ENCODE measurements at places on chromosomes 1 and 21.

- no peak for DNase-seq
Measured at GRCh38 chr1:201053155-201053860, 29.8 kb upstream of the KIF21B start.

DNA sequence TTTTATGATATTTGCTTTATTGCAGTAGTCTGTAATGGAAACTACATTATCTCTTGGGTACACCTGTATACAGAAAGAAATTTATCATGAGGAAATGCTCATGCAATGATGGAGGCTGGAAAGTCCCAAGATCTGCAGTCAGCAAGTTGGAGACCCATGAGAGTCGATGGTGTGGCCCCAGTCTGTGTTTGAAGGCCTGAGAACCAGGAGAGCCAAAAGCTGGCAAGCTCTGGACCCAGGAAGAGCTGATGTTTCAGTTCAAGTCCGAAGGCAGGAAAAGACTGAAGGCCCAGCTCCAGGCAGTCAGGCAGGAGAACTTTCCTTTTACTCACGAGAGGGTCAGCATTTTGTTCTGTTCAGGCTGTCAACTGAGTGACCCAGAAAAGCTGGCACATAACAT is 42.2 kb downstream of the B3GALT5 start:
- no peak for DNase-seq

- DNase-seq: peak; percentile 30
Measured at GRCh38 chr1:96080925-96081324, 640.7 kb upstream of the PTBP2 start.

- DNase-seq: no peak
Measured at GRCh38 chr1:155984341-155984740, 6.0 kb upstream of the ARHGEF2 start.

DNA sequence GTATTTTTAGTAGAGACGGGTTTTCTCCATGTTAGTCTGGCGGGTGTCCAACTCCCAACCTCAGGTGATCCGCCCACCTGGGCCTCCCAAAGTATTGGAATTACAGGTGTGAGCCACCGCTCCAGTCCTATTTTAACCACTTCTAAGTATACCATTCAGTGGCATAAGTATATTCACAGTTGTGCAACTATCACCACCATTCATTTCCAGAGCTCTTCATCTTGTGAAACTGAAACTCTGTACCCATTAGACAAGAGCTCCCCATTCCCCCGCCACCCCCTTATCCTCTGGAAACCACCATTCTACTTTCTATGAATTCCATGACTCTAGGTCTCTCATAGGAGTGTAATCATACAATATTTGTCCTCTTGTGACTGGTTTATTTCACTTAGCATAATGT is 40.2 kb upstream of the CAMTA1 start:
- no peak for DNase-seq

GRCh38 chr1:8169364-8170058 is 143.4 kb upstream of the ERRFI1 start:
- peak; percentile 78 for DNase-seq

- DNase-seq: no peak
Measured at GRCh38 chr21:27570306-27570868, 603.5 kb upstream of the ADAMTS5 start.

GRCh38 chr1:225446595-225446960 is 18.7 kb upstream of the LBR start:
- DNase-seq: no peak

DNA sequence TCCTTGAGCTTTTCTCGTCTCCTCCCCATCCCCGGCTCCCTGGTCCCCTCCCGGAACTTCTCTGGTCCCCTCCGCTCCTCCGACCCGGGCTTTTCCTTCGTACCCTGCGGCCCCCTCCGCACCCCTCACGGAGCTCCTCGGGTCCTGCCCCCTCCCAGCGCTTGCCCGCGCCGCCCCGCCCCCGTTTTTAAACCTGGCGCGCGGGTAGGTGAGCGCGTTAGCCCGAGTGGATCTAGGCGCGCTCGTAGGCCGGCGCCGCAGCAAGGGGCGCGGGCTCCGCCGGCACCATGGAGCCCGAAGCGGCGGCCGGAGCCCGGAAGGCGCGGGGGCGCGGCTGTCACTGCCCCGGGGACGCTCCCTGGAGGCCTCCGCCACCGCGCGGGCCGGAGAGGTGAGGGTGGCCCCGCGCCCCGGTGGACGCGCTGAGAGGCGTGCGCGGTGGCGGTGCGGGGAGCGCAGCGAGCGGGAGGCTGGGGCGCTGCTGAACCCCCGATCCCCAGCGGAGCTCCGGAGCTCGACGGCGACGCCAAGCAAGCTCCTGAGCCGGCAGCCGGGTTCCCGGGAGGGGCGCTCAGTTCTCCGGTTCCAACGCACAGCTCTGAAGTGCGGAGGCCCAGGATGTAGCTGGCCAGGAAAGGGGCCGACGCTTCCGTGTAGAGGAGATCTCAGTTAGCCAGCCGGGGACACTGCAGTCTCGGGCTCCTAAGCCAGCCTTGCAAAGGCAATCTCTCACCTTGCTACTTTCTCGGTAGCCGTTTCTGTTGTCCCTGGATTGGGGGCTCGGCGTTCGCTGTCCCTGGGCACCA is at the start of gene RIPPLY3:
RIPPLY3 (plus strand) TSS at position 217 of the 806 bp plus-strand sequence; CDS start at position 288, 71 bp downstream.
- DNase-seq: peak; percentile 33

DNA sequence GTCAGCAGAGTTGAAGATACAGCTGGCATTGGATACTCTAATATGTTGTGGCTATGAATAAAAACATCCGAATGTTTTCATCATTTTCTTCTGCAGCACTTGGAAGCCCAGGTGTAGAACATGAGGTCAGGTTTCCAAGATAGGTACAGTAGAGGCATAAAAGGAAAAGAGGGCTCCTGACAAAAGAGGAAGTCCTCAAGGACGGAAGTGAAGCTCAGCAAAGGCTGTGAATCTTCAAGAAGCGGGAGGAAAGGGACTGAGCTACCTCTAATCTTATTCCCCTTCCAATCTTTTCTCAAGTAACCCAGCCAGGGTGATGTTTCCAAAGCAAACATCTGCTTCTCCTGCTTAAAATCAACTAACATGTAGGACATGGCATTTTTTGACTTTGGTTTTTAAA is 4.4 kb upstream of the PIK3C2B start:
- no peak for DNase-seq

DNA sequence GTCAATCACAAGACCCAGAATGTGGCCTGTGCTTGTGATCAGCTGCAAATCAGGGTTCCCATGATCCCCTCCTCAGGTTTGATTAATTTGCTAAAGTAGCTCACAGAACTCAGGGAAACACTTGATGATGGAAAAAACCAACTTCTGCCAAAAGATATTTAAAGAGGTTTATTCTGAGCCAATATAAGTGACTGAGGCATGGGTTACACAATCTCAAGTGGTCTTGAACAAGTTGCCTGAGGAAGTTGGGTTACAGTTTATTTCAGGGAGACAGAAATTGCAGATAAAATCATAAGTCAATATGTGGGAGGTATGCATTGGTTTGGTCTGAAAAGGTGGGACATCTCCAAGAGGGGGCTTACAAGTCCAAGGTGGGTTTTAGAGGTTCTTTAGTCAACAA is 243.1 kb downstream of the S1PR1 start:
- no peak for DNase-seq

- no peak for DNase-seq
Measured at GRCh38 chr1:157469752-157470675, 82.3 kb downstream of the FCRL5 start.

- DNase-seq: no peak
Measured at GRCh38 chr1:93672069-93672468, 9.6 kb downstream of the BCAR3 start.

DNA sequence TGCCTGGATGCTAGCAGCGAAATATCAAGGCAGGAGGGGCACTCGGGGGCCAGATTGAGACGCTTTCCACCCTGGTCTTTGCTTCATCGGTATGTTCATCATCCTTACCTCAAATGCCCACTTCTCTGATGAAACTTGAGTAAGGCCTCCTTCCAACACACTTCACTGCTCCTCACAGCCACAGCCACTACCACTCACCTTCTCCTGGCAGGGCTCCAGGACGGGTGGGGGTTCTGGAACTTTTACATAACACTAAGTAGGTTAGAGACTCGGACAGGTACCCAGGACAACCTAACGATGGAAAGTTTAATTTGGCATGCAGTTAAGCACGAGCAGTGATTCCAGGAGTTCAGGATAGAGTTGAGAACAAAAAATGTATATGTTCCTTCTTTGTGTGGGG is 73.9 kb upstream of the SPAG17 start:
- DNase-seq: no peak

- DNase-seq: no peak
Measured at GRCh38 chr1:111442457-111442856, 6.6 kb downstream of the WDR77 start.

GRCh38 chr1:6111571-6111970 is 65.9 kb downstream of the KCNAB2 start:
- no peak for DNase-seq

GRCh38 chr1:8274352-8274751 is 43.6 kb upstream of the SLC45A1 start:
- no peak for DNase-seq

DNA sequence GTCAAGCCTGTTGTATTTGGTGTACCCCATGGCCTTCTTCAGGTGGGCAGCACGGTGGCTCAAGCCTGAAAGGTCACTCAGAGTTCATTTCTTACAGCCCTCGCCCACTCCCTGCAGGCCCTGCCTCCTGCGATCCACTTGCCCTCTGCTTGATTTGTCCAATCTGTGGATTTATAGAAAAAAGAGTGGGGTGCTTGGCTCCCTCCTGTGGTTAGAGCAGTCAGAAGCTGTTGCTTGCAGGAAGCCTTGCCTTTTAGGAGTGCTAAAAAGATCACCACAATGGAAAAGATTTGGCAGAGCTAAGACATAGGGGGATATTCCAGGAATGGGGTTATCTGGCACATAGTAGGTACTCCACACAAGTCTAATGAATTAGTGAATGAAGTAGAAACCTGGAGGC is 108.0 kb upstream of the TRABD2B start:
- peak; percentile 40 for DNase-seq

- no peak for DNase-seq
Measured at GRCh38 chr1:79524126-79524525, 517.6 kb upstream of the ADGRL4 start.

DNA sequence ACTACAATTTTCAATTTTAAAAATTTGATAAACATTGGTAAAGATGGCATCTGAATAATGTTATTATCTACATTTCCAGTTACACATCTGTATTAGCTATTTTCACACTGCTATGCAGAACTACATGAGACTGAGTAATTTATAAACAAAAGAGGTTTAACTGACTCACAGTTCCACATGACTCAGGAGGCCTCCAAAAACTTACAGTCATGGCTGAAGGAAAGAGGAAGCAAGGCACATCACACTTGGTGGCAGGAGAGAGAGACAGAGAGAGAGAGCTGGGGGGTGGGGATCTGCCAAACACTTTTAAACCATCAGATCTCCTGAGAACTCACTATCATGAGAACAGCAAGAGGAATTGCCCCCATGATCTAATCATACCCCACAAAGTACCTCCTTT is 850.0 kb downstream of the LTN1 start:
- no peak for DNase-seq

- DNase-seq: peak; percentile 21
Measured at GRCh38 chr1:43706598-43707189, 642 bp upstream of the ST3GAL3 start.

DNA sequence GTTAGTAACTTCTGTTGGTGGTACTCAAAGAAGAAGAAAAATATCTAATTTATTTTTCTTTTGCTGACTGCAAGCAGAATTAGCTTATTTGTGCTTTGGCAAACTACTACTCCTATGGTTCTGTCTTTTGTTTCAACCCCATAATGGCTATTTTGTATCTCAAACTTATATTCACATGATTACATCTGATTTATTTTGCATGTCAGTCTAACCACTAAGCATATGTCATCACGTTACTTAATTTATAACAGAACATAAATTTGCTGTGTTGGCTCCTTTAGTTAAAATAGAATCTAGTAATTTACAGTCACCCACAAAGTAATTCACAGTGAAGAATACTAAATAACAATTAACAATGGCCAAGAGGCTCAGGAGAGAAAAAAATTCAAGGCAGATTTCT is 39.1 kb upstream of the CNN3 start:
- no peak for DNase-seq

DNA sequence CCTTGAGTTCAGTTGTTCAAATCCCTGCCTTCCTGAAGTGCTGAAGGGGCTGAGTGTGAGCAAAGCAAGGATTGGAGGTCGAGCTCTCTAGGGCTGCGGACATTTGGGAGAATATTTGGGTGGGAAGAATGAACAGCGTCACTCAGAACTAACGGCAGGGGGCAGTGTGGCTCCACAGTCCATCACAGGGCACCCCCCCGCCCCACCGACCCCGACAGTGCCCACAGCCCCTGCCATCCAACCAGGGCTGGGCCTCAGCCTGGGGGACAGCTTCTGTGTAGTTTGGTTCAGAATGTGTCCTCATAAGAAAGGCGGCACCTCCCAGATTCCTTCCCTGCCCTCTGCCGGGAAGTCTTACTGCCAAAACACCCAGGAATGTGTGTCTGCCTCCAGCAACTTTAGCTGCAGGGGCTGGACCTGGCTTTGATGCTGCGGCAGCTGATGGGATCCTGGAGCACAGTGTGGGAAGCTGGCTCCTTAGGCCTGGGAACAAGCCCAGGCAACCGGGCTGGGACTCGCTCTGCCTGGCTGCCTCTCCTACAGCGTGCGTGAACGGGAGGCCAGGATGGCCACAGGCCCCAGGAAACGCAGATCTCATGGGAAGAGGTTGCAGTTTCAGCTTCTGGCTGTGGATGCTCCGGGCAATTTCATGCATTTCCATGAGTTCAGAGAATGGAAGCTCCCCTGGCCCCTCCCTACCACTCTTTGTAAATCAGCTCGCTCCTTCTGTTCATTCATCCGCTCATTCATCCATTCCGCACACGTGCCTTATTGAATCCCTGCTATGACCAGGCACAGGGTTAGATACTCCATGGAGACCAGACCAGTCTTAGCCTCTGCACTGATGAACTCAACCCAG is 104.9 kb upstream of the TMPRSS2 start:
- DNase-seq: peak; percentile 64

GRCh38 chr1:213399695-213400094 is 348.7 kb downstream of the RPS6KC1 start:
- DNase-seq: no peak

GRCh38 chr21:45156459-45156858 is 82.1 kb downstream of the ADARB1 start:
- no peak for DNase-seq

- DNase-seq: no peak
Measured at GRCh38 chr1:21321963-21322680, 31.9 kb upstream of the ECE1 start.

DNA sequence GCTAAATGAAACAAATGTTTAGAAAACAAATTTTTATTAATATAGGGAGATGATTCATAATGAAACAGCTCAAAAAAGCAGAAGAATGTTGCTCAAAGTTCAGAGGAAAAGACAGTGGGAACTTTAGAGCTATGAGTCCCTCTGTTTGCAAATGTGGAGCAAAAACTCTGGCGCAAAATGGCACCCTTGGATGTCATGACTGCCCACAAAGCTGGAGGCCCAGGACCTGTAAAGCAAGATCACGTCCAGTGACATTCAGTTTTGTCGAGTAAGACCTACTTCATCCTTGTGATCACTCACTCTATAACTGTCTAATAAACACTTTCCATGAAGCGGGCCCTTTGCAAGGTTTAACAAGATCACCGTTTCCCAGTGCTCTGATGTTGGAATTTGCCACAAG is 9.1 kb upstream of the EXO1 start:
- no peak for DNase-seq

GRCh38 chr1:214281720-214282629 is 1.0 kb downstream of the SMYD2 start:
- no peak for DNase-seq

- no peak for DNase-seq
Measured at GRCh38 chr1:71987181-71987580, 295.2 kb downstream of the NEGR1 start.

- DNase-seq: no peak
Measured at GRCh38 chr21:15190837-15191236, 126.0 kb upstream of the NRIP1 start.

- DNase-seq: no peak
Measured at GRCh38 chr21:35189077-35189863, 140.2 kb upstream of the RUNX1 start.

GRCh38 chr1:157135646-157136045 is 2.5 kb downstream of the ETV3 start:
- no peak for DNase-seq

Data from WERI-Rb-1 (cell line).